ENCODE measurements at places on chromosomes 1 and 21.

GRCh38 chr21:25927195-25927880 lies 192.6 kb downstream of the GABPA start:
- DNase-seq: no peak

DNA sequence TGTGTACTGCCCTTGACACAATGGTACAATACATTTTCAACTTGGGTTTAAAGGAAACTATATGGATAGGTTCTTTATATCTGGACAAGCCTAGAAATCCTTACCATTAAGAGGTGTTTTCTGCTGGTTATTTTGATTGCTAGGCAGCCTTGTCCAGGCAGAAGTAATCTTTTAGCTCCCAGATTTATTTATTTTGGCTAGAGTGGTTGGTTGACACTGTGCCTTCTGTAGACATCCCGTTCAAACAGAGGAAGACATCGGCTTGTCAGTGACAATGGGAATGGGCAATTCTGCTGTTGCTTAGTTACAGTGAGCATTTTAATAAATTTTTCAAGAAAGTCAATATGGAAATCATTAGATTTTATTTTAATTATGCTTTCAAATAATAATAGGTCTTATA lies 138.8 kb downstream of the VPS13D start:
- no peak for DNase-seq

DNA sequence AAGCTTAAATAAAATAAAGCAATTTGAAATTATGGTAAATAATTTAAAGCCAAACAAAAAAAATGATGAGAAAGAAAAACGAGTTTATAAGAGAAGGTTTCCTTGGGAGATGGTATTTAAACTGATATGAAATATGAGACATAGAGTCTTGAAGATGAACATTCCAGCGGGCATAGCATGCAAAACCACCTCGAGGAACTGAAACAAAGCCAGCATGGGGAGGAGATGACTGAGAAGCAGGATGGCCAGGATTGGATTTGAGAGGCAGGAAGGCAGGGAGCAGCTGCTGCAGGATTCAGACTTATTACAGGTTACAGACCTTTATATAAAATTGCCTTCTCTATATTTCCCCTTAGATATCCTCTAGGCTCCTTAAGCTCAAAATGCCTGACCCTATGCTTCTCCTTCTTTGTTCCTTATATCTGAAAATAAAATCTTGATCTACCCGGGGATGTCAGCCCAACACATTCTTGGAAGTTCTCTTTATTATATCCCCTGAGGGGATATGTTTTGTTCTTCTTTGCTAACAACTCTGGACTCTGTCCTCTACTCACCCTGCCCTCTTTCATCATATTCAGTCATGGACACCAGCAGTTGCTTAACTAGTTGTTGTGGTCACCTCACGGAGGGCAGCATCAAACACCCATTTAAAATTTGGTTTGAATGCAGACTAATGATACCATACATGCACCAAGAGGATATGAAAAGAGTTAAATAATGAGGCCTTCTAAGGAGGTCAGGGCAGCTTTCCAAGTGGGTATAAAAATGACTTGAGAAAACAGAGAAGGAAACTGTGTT lies 719.1 kb upstream of the B3GALT2 start:
- no peak for DNase-seq

- DNase-seq: peak; percentile 70
Observed at GRCh38 chr21:33362044-33362555, 37.3 kb downstream of the IFNAR1 start.

- DNase-seq: no peak
Observed at GRCh38 chr1:96519851-96520578, 201.6 kb upstream of the PTBP2 start.

GRCh38 chr1:232404981-232405731 lies 224.8 kb downstream of the SIPA1L2 start:
- no peak for DNase-seq

- no peak for DNase-seq
Observed at GRCh38 chr1:5590717-5591116, 401.5 kb downstream of the NPHP4 start.

GRCh38 chr1:89051300-89051954 lies 13.6 kb downstream of the GBP1 start:
- no peak for DNase-seq

DNA sequence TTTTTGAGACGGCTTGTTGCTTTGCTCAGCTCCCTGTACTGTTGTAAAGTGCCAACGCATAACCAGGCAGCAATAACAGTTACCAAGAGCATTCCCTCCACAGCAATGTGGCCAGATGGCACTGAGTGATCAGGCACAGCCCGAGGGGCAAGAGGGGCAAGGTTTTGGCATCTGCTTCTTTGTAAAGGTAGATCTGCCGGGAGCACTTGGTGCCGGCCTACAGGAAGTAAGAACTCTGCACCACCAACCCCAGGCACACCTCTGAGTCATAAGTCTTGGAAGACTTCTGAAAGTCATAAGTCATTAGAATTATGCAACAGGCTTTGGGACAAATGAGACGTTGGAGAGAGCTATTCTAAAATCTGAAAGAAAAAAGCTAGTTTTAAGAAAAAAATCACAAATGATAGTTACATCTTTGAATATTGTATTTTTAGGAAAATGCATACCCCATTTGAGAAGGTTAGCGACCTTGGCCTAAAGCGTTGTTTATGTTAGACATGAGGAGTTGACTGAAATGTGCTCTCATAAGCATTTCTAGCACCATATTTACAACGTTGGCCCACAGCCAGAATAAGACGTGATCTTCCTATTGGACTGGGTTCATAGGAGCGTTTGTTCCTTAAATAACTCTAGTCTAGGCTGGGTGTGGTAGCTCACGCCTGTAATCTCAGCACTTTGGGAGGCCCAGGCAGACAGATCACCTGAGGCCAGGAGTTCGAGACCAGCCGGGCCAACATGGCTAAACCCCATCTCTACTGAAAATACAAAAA lies 37.7 kb upstream of the MAP10 start:
- no peak for DNase-seq

DNA sequence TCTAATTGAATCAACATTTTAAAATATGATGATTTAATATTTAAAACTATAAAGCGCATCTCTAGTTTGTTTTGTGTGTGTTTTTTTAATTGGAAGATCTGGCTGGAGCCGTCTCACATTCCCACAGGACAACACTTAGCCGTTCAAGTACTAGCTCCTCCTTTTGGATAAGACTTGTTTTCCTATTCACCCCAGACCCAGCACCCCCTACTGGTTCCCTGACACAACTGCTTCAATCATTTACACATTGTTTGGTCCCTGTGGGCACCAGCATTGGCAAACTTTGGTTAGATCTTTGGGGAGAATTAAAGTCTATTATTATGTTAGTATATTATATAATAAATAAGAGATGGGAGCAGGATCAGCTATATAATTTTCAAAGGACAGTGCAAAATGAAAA lies 34.5 kb downstream of the TYW3 start:
- DNase-seq: peak; percentile 42

DNA sequence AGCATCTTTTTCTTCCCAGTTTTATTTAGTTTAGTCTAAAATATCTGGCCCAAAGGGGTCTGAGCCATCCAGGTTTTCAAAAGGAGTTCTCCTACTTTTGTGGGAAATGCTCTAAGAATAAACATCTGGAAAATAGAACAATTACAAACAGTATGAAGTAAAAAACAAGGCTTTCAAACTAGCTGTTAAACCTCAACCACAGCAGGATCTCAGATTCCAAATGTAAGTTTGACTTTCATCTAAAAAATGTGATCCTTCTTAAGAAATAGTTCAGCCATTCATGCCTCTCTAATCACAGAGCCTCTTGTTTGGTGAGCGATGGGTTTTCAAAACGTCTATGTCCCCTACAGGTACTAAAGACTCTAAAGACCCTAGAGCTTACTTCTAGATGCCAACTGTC lies 413.5 kb downstream of the DUSP10 start:
- no peak for DNase-seq

GRCh38 chr1:196121181-196121580 lies 487.1 kb downstream of the KCNT2 start:
- no peak for DNase-seq

- no peak for DNase-seq
Observed at GRCh38 chr1:16241221-16241708, 4.3 kb upstream of the CPLANE2 start.

GRCh38 chr21:16873176-16873575 lies 639.7 kb upstream of the CXADR start:
- no peak for DNase-seq

DNA sequence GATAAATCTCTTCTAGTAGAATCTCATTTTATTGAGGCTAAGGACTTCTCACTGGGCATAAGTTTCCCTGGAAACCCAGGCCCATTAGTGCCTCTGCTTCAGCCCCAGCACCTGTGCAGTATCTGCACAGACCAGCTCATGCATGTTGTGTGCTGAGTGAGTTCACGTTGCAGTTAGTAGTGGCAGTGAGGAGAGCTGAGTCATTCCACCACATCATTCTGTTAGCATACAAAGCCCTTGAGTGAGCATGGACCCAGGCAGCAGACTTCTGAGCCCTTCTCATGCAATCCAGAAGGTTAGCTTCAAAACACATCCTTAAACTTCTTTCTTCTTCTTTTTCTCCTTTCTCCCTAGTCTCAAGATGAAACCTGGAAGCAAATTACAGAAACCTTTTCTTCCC lies 45.8 kb upstream of the NTPCR start:
- DNase-seq: peak; percentile 4

GRCh38 chr1:236480758-236481436 lies 42.9 kb upstream of the LGALS8 start:
- DNase-seq: no peak

DNA sequence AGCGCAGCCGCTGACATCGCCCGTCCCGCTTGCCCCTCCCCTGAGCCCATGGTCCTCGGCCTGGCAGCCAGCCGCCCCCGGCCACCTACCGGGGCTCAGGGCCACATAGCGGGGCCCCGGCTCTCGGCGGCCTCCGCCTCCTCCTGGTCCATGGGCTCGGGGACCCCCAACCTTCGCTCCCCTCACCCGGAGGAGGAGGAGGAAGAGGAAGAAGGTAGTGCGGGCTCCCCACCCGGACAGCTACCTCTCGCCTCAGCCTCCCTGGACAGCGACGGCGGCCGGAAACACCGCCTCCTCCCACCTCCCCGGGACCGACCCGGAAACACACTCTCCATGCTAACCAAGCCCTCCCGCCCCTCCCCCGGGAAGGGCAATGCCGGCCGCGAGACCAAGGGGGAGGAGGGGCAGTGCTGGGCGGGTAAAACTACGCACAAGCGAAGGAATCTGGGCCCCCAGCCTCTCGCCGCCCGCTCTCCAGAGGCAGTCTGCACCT lies at the start of gene KIAA0319L:
KIAA0319L (minus strand) TSS at position 286 of the 493 bp plus-strand sequence. CDS start 2,912 bp downstream, outside the sequence.
- DNase-seq: no peak

DNA sequence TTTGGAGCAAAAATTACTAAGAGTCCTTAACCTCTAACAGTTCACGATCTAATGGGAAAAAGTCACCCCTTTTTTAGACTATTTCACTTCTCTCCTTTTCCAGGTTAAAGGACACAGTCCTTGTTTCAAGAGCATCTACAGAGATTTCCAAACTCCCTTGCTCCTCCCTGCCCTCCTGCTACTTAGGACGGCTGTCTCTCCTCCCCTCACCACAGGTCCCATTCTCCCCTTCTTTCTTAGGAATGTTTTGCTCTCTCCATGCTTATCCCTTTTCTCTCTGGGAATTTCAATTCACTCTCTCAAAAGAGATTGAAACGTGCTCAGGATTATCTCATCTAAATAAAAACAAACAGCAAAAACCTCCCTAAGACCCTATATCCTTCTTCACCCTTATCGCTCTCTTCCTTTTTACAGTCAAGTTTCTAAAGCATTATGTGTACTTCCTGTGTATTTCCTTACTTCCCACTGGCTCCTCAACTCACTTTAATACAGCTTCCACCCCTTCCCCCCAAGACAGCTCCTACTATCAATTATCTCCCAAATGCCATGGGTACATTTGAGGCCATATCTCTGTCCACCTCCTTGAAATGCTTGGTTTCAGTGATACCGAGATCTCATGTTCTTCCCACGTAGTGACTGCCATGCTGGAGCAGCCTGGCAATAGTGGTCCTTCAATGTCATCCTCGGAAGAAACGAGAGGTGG lies 43.2 kb upstream of the ZNF281 start:
- peak; percentile 53 for DNase-seq

- DNase-seq: no peak
Observed at GRCh38 chr1:53416269-53416813, 42.9 kb upstream of the DMRTB1 start.

GRCh38 chr1:172162236-172162635 lies 258.2 kb upstream of the C1orf105 start:
- no peak for DNase-seq

DNA sequence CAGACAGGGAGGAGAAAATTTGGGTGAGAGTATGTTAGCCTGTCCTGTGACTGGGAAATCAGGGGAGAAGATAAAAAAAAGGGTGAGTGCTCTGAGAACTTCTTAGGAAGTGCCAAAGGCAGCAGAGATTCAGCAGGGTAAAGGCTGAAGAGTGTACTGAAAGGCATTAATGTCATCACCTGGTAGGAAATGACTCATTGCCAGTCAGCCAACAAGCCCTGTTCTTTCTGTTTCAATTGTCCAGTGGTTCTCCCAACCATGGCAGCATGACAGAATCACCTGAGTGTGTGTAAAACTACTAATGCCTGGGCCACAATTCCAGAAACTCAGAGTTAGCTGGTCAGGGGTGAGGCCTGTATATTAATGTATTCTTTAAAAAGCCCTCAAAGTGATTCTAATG lies 83.5 kb downstream of the INTS7 start:
- no peak for DNase-seq

DNA sequence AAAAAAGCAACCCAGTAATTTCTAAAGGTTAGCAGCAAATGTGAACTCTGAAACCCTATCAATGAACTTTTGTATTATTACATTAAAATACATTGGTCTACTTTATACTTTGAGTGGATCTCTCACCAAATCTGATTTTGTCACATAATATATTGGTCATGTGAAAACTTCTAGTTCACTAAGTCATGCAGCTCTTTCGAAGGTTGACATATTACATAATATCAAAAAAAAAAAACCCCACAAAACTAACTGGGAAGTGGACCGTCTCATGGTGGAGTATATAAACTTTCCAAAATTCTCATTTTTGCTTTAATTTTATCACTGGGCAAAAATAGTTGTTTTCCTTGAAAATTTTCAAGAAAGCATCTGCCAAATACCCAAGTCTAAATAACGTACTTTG lies 50.4 kb downstream of the GATAD2B start:
- no peak for DNase-seq

- no peak for DNase-seq
Observed at GRCh38 chr1:69077633-69078032, 490.1 kb upstream of the LRRC7 start.

DNA sequence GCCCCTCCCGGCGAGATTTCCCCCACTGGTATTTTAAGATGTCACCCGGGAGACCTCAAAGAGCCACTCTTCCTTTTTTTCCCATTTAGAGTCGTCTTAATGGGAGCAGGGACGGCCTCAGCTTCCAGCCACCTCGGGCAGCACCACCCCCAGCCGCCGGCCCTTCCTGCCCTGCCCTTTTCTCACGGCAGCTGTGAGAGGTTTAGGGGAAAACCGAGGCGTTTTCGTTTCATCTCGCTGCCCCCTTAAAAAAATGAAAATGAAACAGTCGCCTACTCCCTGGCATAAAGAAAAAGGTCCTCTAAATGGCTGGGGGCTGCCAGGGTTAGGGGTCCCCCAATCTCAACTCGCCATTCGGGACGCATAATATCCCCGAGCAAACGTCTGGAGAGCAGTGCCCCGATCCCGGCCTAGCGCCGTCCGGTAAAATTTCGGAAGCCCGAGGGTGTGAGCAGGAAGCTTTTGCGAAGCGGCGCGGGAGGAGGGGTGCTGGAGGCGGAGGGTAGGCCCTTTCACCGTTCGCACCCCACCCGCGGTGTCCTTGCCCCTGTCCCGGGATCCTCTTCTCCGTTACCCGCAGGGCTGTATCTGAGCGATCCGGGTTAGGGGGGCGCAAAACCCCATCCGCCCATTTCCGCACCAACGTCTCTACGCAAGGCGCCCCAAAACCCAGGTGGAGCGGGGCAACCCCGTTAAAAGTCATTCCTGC lies 1.2 kb downstream of the RUNX3 start:
- peak; percentile 23 for DNase-seq

All from hematopoietic multipotent progenitor cell treated with erythropoietin and hydrocortisone succinate and interleukin-3 and kit ligand, for 8 days (in vitro differentiated cells).